BE2C (cell line): ENCODE measurements at places on chromosomes 11 and 22.

- DNase-seq = no peak
Observed at GRCh38 chr11:94728966-94729751, 39.0 kb upstream of the AMOTL1 start.

- DNase-seq = no peak
Observed at GRCh38 chr11:46017341-46017740, 94.9 kb downstream of the LARGE2 start.

GRCh38 chr22:47647181-47647580, 884.7 kb downstream of the TBC1D22A start:
- DNase-seq = no peak

DNA sequence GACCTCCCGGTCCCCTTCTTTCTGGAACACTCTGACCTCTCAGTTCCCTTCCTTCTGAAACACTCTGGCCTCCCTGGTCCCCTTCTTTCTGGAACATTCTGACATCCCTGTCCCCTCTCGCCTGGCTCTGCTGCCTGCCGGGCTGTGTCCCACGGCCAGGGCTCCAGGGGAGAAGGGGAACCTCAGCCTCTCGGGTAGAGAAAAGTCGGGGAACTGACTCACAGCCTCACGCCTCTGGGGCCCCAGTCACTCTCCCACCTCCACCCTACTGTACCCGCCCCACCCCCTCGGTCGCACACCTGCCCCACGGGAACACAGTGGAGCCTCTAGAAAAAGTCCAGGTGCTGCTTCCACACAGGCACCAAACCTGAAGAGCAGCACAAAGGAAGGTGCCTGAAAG, 93.3 kb downstream of the BRD1 start:
- no peak for DNase-seq

GRCh38 chr22:49616356-49617231, 211.1 kb downstream of the BRD1 start:
- DNase-seq = no peak

DNA sequence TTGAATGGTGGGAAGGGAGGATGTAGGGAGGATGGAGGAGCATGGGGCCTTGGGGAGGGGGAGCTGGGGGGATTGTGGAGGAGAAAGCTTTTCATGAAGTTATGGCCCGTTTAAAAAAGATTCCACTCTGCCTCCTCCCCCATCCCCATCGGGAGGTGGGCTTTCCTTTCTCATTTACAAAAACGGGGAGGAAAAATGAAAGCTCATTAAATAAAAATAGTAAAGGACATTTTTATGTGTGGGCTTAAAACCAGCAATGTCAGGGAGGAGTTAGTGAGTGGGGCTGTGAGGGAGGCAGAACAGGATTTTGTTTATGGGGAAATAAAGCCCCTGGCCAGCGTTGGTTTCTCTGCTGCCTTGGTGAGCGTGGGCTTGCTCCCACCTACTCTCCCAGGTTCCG, 83.2 kb downstream of the ZBTB16 start:
- no peak for DNase-seq

GRCh38 chr11:112499153-112499880, 238.7 kb upstream of the PLET1 start:
- DNase-seq = no peak

GRCh38 chr22:36077271-36077670, 48.6 kb upstream of the RBFOX2 start:
- no peak for DNase-seq

DNA sequence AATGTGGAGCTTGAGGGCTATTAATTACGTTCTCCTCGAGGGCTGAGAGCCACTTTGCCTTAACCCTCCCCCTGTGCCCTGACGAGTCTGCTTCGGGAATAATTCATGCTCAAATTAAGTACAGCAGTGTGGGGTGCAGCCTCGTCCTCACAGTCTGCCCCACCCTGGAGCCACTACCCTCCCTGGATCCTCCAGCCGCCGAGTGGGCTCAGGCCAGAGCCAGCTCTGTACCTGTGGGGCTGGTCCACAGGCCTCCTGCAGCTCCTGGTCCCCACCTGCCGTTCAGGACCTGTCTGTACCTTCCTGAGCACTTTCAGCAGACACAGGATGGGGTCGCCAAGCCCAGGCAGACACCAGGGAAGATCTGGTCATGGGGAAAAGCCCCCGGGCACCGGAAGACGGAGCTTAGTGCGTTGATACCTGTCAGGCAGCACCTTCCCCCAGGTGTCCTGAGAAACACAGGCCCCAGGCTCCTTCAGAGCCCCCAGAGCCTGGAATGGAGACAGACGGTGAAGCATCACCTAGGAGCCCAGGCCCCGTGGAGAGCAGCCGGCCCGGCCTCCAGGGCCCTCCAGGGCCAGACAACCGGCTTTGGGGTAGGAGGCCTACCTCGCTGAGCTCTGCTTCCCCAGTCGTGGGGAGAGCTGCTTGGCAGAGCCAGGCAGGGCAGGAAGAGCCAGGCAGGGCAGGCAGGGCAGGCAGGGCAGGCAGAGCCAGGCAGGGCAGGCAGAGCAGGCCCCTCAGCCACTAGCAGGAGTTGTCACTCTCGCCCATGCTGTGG, 9.7 kb downstream of the TSPAN32 start:
- DNase-seq = no peak

GRCh38 chr11:63814383-63814736, 1.1 kb downstream of the SPINDOC start:
- no peak for DNase-seq

GRCh38 chr22:22961574-22961973, 74.0 kb downstream of the IGLL5 start:
- no peak for DNase-seq

DNA sequence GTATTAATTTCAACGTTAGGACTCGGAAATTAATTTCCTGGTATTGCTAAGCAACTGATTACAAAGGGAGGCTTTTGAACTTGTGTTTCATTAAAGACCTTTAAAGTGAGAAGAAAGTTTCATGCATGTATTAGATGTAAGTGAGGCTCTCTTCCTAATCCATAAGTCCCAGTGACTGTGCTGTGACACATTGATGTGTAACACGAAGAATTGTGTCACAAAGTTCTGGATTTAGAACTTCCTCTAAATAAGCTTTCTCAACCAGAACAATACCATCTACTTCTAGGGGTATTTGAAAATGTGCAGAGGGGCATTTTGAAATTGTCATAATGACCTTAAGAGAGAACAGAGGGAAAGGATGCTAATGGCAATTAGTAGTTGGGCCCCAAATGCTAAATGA, 14.4 kb downstream of the DCUN1D5 start:
- DNase-seq = no peak

GRCh38 chr11:44983786-44984185, 33.1 kb upstream of the TP53I11 start:
- DNase-seq = no peak

DNA sequence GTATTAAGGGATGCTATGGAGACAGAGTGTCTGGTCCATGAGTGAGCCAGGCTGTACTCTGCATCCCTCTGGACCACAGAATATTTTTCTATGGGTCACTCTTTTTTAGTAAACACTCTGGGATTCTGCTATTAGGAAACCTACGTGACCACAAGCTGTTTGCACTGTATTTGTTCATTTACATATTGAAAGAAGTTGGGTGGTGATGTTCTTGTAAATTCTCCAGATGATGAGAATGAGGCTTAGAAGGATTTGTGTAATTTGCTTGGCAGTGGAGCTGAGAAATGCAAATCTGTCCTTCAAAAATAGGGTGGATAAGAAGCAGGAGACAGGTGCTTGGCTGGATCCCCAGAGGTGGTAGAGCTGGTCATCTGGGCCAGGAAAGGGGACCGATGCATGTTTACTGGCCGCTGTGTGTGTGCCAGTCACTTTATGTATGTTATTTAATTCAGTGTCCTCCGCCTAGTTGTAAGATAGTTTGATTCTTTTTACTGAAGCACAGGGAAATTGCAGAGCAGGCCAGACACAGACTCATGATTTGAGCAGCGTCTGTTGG, 63.7 kb upstream of the HEPHL1 start:
- DNase-seq = no peak

GRCh38 chr11:69414773-69415187, 66.7 kb upstream of the LINC01488 start:
- no peak for DNase-seq

DNA sequence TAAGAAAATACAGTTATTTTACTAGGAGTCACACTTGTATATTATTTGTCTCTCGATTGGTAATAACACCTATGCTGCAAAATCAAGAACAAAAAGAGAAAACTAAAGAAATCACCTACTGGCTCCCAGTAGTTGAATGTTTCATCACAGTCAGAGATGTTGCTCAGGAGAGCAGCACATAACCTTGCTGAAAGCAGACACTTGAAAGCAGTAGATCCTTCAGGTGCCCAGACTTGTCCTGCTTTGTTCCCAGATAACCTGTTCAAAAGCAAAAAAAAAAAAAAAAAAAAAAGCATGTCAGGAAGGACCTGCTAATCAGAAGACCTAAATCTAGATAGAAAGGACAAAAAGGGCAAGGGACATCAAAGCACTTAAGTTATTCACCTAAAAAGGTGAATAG, 1.3 kb downstream of the ALG9 start:
- DNase-seq = no peak

GRCh38 chr11:103696123-103696522, 340.3 kb upstream of the DDI1 start:
- no peak for DNase-seq

DNA sequence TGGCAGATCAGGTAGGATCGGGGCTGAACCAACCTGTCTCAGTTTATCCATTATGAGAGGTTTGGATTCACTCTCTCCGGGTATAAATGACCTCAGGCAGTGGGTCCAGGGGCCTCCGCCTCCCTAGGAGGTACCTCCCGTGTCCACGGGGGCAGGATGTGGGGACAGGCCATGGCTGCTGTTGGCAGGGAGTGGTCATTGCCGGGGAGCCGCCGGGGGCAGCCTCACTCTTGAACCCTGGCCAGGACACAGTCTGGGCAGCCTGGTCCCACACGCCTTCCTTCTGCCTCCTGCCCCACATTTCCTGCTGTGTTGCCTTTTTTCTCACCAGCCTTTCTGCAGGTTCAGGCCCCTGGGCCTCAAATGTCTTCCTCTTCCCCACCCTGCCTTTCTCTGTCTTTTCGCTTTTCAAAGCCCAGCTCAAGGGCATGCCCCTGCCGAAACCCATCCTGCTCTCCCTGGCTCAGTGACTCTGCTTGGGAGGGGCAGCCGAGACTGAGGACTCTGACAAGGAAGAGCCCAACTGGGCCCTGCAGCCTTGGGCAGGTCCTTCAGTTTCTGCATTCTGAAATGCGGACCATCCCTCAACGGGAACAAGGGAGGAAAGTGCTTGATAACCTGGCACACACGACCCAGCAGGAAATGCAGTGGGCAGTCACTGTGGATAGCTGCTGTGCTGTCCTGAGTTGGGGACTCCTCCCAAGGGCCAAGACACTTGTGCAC, 31.1 kb downstream of the ZC3H7B start:
- DNase-seq = no peak

DNA sequence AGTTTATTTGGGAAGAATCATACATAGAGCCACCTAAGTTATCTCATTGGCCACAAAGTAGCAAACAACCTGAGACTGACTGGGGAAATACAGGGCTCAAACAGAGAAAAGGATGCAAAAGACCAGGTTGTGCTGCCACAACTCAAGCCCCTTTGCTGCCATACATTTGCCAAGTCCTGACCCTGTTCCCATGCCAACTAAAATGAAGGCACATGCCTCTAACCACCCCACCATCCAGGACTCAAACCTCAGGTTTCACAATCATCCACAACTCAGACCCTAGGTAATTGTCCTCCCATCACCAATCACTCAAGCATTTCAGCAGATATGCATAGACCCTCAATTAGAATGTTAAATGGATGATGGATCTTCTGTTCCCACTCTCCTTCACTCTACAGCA, 1.4 kb upstream of the MS4A1 start:
- DNase-seq = no peak

DNA sequence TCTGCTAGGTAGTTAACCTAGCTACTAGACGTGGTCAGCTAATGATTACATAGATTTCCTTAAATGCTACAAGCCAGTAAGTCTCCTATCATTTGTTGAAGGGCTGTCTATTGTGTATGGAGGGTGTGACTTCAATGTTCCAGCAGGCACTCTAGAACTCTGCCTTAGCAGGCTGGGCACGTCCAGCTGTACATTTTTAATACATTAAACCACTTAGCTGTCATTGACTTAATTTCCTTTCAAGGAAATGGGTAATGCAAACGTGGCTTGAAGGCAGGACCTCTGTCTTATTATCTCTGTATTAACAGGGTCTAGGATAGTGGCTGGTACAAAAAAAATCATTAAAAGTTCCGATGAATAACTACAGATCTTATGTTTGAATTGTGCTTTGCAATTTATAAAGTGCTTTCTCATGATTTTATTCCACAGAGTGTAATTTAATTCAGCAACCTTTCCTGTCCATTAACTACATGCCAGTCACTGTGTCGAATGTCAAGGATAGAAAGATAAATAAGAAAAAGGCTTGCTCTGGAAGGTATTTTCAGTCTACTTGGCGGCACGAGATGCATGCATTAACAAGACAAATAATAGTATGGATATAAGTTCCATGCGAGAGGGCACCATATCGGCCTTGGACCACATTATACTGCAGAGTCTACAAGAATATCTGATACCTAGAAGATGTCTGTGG, 60.3 kb downstream of the APOL3 start:
- no peak for DNase-seq

DNA sequence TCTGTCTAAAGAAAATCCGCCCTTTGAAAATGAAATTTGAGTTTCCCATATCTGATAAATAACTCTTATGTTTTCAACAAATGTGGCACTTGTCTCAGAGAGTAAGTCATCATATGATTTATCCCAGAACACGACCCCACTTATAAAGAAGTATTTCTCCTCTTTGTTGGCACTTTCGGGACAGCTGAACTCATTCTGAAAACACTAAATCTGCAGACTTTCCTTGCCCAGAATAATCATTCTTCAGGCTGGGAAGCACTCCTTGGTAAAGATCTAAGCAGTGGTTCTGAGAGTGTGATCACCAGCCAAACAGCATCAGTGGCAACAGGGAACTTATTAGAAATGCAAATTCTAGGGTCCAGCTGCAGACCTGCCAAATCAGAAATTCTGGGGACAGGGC, 532.2 kb upstream of the API5 start:
- no peak for DNase-seq

DNA sequence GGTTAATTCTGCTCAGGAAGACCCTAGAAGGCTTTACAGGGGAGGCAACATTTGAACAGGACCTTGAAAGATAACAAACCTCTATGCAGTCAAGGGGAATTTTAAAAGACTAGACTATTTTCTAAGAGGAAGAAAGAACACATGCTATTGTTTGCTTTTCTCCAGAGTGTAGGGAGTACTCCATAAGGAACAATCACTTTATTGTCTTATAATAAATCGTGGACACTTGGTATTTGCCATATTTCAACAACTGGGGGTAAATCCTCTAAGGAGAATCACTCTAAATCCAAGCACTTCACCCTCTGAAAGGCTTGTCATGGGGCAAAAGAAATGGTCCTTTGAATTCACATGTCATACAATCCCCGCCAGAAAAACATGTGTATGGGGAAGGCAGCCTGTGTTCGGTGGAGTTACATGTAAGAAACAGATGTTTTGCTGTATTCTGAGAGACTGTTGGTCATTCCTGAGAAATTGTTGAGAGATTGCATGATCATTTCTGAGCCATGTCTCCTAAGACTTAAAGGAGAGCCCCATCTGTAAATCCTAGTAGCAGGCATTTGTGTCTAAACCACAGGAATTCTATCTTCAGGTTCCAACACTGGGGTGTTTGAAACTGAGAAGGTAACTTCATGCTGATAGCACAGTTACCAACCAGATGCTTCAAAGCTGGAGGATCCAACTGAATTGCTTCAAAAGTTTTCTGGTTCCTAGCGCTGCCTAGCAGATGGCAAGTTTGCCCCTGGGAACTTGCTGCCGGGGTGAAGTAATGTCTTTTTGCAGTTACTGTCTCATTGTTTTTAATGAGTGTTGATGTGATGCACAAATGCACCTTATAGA, 66.8 kb downstream of the FZD4 start:
- DNase-seq = no peak
